NCI-H2029 (cell line): ENCODE measurements at places on chromosomes 1 and 21.

DNA sequence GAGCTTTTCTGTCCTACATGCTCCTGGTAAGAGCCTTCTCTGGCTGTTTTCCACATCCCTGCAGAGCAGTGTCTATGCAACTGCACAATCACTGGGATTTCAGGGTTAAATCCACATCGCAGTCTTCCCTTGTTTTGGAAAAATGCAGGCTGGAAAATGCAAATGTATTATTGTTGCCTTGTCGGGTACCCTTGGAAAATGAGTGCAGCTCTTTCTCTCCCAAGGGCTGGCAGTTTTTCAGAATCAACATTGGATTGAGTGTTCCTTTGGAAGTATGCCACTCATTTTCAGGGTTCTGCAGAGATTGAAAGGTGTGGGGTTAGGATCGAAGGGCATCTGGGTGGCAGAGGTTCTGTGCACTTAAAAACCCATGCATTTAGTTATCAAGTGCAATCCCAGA, 3.2 kb downstream of the NOS1AP start:
- no peak for DNase-seq

DNA sequence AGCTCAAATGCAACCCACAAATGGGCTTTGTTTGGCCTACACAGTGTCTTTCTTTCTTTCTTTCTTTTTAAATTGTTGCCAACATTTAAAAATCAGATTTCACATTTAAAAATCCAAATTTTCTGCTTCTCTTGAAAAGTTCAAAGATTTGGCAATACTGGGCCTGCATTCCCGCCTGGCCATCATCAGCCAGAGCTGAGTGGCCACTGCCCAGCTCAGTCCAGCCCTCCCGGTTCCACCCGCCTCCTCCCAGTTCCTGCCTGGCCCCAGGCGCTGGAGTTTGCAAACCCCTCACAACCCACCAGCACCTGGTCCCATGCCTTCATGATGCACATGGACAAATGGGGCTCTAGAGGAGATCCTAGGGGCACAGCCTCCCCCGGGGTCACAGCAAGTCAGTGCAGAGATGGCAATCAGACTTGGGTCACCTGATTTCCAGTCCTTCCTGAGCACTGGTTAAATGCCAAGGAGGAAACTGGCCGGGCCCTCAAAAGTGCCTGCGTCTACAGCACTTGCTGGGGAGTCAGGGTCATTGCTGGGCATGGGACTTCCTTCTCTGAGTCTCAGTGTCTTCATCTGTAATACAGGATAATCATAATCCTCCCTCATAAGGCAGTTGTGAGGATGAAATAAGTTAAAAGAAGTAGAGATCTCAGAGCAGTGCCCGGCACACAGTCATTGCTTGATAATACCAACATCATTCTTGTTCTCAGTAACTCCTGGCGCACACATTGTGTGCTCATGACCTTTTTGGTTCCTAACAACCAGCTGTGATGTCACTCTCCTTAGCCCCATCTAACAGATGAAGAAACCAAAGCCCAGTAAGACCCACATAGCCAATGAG, 41.0 kb upstream of the LAPTM5 start:
- DNase-seq: no peak

DNA sequence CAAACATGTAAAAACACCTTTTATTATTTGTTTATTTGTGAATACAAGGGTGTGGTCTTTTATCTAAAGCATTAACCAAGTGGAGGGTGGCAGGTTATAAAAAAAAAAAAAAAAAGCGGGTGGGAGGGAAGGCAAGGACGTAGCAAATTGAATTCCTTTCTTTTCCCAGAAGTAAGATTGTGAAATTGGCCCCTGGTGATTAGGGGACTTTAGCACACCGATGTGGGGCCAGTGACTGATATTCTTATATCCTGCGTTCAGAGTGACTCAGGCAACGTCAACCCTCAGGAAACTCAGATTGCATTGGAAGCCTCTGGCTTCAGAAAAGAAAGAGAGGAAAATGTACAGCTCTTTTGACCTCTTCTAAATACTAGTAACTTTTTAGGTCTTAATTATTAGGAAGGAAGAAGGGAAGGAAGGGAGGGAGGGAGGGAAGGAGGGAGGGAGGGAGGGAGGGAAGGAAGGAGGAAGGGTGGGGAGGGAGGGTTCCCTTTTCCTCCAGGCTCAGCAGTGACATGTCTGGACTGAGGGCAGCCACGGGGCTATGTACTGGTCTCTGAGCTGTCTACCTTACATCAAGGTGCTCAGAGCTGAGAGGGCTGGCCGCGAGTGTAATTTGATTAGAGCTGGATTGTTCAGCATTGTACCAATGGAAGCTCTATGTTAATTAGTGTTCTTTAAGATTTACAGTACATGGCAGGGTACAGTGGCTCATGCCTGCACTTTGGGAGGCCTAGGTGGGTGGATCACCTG, 30.2 kb downstream of the EVA1C start:
- no peak for DNase-seq

DNA sequence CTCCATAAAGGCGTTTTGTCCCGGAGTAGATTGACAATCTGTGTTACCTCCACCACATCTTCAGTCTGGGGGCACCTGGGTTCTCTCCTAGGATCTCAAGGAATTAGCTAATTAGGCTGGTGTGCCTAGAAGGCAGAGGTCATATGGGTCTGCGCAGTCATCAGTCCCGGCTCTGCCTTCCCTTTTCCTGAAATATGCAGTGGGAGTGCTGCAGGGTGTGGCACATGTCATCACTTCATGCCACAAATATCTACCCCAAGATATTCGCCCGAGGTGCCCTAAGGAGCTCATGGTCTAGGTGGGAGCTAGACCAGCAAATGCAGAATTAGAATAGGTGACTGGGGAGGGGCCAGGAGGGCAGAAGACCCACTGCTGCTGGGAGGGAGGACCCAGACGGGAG, 42.9 kb downstream of the ACTL8 start:
- no peak for DNase-seq

DNA sequence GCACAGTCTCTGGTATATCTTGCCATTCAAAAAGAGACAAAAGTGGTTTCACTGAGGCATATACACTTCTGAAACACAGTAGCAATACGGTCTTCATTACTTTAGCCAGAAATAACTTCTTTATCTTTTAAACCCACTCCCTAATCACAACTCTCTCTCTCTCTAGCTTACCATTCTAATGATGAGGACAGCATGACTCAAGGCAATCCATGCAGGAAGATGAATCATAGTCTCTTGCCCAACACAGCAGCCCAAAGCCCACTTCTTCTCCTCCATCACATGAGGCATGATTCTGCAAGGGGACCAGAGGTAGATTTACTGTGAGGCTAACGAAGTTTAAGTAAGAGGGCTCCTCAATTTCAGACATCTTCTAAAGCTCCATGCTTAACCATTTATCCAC, 285.0 kb upstream of the NR5A2 start:
- DNase-seq: no peak

DNA sequence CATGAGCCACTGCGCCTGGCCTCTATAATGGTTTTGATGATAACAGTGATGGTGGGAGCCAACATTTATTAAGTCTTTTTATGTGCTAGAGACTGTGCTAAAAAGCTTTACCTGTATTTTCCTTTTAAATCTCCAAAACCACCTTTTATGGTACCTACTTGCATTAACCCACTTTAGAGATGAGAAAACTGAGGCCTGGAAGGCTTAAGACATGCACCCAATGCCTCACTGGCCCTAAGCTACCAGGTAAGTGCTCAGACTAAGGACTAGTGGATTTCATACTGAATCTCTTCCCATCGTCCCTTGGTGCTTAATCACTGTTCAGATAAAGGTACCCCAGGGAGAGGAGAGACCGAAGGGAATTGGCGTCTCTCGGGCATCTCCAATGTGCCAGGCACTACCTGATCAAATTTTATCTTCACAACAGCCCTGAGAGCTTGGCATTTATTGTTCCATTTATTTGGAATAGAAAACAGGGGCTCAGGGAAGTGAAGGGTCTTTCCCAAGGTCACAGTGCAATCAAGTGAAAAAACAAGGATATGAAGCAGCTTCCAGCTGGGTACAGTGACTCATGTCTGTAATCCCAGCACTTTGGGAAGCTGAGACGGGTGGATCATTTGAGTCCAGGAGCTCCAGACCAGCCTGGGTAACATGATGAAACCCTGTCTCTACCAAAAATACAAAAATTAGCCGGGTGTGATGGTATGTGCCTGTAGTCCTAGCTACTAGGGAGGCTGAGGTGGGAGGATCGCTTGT, 84.2 kb downstream of the LACTBL1 start:
- no peak for DNase-seq

GRCh38 chr1:234309598-234310459, 63.4 kb upstream of the COA6 start:
- peak; percentile 94 for DNase-seq

GRCh38 chr1:146016891-146017290, 4.6 kb downstream of the HJV start:
- no peak for DNase-seq

DNA sequence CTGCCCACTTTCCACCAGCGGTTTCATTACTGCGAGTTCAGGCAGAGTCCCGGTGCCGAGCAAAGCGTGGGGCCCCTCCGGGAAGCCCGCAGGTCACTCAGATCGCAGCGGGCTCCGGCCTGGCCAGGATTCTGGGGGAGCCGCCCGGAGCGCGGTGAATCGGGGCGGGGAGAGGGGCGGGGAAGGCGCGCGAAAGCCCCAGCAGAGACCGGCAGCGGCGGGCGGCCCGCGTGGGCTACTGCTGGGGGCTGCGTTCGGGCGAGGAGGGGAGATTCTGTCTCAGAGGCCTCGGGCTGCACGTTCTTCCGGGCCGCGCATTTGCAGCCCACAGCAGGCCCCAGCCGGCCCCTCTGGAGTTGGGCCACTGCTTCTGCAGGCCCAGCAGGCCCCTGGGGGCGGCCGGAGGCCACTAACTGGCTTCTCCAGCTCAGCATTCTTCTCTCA, 64.7 kb downstream of the SCCPDH start:
- no peak for DNase-seq

- no peak for DNase-seq
Observed at GRCh38 chr1:2815551-2815950, 14.1 kb upstream of the TTC34 start.

DNA sequence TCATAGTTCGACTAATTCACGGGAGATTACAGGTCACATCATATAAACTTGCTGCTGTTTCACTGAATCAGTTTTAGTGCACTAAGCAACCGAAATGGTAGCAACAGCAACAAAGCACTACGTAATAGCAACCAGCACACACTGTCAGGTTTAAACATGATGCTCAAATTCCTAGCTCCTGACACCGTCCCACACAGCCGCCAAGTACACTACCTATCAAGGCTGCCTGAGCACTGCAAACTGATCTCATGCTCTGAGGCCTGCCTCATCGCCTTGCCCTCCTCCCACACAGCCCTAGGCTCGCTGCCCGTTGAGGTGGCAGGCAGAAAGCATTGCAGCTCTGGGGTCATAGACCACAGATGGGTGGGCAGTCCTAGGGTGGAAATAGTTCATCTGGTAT, 12.4 kb downstream of the LAMC2 start:
- no peak for DNase-seq

DNA sequence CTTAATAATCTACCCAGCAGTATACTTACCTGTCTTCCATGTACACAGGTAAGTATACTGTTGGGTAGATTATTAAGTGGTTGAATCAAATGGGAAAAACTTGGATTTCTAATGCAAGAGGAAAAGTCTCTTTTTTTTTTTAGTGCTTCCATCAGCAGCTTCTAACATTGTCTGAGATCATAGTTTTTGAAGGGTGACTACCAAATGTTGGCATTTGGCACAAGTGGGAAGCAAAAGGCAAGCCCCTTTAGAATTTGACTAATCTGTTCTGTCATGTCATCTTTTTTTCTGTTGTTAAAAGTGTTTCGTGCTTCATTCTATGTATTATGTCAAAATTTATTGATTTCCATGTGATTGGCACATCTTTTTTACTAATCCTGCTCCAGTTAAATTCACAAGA, 547 bp downstream of the FMO1 start:
- DNase-seq: no peak

DNA sequence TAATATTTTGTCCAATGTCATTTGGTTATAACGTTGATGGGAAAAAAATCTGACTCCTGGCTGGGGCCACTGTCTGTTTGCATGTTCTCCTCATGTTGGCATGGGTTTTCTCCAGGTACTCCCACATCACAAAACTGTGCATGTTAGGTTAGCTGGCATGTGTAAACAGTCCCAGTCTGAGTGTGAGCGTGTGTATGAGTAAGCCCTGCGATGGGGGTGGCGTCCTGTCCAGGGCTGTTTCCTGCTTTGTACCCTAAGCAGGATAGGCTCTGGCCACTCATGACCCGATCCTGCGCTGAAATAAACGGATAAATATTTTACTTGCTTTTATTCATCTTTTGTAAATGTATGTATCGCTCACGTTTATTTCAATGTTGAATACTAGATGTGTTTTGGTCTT, 13.5 kb downstream of the EFCAB14 start:
- no peak for DNase-seq

GRCh38 chr1:43303471-43304313, 2.9 kb downstream of the TIE1 start:
- no peak for DNase-seq

- DNase-seq: no peak
Observed at GRCh38 chr1:185578293-185578692, 155.9 kb upstream of the HMCN1 start.

GRCh38 chr1:42173961-42174735, 9.6 kb upstream of the GUCA2A start:
- DNase-seq: peak; percentile 60

DNA sequence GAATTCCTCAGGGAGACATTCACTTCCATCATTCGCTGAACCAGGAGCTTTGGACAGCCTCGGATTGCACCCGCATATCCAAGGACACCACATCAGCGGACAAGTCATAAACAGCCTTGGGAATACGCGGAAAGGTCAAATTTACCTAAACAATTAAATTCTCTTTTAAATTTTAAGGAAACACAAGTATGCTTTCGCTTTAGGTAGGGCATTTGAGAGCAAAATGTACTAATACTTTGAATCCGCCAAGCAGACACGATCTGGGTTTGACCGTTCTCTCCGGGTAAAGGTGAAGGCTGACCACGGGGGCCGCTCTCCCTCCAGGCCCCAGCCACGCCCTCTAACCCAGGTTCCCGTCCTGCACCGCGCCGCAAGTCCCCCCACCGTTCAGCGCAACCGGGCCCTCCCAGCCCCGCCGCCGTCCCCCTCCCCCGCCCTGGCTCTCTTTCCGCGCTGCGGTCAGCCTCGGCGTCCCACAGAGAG, 479 bp upstream of the ACADM start:
- peak; percentile 75 for DNase-seq

DNA sequence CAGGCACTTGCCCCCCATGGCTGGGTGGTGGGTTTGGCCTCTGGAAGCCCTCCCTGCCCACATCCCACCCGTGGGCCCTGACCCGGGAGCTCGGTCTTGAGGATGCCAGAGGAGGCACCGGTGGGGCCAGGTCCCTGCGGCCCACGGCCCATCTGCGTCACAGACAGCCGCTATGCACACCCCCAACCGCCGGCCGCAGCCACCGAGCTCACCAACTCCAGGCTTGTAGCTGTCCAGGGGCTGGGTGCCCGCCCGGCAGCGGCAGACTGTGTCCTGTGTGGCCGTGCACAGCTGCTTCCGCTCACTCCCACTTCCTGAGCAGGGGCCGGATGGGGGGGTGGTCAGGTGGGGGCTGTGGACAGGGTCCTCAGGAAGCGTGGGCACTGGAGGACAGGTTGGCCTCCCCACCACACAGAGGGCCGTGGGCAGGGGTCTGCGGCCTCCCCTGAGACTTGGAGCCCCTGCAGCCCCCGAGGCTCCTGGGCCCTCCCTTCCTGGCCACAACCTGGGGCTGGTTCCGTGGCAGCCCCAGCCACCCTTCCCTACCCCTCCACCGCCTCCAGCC, 1.1 kb downstream of the TNFRSF4 start:
- no peak for DNase-seq
